ENCODE measurements at places on chromosomes 4 and X. TPM values are rescaled to one million over a fixed set of nuclear protein-coding genes. Genes with fewer than 3 reads are reported as not detected.

The TMEM35A gene
- total RNA-seq, result 13.8 TPM

The HOPX gene
- total RNA-seq, result 62.9 TPM

The PNPLA4 gene
- 10.3 TPM for total RNA-seq

The ADH1C gene
- total RNA-seq, result 3.7 TPM
